Ureter (tissue), 1 donor: ENCODE measurements at places on chromosomes 7 and 10.
A peak's percentile ranks its signal among the peaks of the same experiment; 100 is the strongest.

GRCh38 chr10:128880159-128880725 is 586.8 kb upstream of the MGMT start:
- DNase-seq, result no peak

DNA sequence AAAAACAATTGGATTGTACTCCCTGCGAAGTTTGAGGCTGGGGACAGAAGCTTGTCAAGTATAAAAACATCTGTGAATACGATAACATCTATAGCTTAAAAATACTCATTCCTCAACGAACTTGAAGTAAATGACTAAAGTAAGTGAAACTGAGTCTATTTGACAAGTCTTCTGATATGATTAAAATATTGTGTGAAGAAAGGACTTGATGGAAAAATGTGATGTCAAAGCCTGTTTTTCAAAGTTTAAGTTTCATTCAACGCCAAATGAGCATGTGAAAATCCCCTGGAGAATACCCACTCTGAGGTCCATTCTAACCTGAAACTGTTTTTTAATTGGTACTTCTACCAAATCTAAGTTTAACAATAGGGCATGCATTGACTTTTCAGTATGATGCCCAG is 122.3 kb upstream of the MDFIC start:
- DNase-seq, result no peak

DNA sequence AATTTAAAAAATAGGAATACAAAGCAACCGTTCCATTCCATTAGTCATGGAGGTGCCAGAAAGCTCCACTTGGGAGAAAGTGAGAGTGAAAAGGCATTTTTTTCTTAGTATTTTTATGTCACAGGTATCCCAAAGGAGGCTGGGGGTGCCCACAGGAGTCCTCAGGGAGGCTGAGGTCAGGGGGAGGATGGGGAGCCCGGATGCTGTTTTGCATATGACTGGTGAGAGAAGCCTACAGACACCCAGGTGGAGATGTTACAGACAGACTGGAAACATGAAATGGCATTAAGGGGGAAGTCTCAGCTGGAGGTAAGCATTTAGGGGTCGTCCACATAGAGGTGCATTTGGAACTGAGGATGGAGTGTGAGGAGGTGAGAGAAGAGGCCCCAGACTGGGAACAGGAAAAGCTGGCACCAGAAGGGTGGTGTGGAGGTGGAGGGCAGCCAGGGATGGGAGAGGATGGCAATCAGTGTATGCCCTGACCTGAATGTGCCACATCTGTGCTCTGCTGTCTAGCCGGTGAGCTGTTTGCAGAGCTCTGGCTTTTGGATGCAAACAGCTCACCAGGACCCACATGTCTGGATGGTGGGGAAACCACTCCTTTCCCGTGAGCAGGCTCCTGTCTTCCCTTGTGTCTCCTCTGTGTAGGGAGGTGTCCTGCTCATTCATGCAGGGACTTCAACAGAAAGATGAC is 101.1 kb downstream of the RAMP3 start:
- no peak for DNase-seq

GRCh38 chr7:3302681-3303320 is 1.7 kb downstream of the SDK1 start:
- no peak for DNase-seq

DNA sequence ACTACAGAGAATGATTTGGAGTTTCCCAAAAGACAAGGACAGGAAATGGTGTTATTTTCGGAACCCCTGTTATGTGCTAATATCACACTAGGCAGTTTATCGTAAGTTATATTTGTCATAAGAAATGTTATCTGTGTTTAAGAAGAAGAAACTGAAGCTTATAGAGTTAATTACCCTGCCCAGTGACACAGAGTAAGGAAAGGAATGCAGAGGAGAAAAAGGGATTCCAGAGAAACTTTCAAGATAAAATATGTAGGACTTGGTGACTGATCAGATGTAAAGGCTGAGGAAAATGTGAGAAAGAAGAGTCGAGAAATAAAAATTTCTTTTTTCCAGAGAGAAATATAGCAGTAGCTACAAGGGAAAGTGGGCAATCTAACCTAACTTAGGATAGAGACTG is 63.5 kb upstream of the ZNF746 start:
- no peak for DNase-seq

DNA sequence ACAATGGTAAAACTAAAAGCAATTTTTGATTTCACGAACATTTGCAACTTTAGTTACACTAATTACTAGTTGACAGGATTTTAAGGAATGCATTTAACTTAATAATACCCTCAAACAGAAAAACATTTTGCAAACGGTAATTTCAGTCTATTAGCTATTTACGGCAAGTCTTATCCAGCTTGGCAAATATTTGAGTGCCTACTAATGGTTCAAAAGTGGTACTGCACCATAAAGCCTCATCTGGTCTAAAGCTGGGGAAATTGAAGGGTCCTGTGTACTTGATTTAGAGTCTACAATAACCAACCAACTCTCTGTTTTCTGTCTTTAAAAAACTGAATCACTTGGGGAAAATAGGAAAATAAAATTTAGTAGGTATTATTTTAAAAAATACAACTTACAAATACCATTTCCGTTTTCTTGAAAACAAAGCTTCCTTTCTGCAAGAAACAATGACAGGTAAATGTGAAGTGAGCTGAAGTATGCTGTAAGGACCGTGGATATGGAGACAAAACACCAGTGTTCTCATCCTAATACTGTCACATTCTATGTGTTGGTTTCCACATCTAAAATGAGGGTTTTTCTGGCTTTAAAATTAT is 142.3 kb downstream of the VPS50 start:
- no peak for DNase-seq

GRCh38 chr7:132866551-132866950 is 215.3 kb downstream of the CHCHD3 start:
- no peak for DNase-seq

- no peak for DNase-seq
Observed at GRCh38 chr7:41872966-41873365, 170.1 kb upstream of the INHBA start.

- DNase-seq, result no peak
Observed at GRCh38 chr7:90536449-90536848, 59.7 kb upstream of the CDK14 start.

DNA sequence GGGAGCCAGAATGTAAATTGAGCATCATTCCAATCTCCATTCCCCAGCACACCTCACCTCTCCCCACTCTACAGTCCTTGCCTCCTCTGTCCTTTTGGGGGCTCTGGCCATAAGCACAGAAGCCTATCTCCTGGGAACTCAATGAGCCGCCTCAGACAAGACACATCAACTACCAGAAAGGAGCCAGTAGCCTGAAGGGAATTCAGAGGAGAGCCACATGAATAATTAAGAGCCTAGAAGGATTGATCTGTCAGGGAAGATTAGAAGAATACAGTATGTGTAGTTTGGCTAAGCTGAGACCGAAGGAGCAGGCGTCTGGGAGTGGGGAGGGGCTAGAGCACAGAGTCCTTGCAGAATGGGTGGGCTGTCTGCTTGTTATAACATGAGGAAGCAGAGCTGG is 31.2 kb downstream of the FRMD4A start:
- no peak for DNase-seq

- DNase-seq, result no peak
Observed at GRCh38 chr7:7630626-7631329, 9.8 kb upstream of the UMAD1 start.

GRCh38 chr7:155509725-155510551 is 36.4 kb downstream of the CNPY1 start:
- no peak for DNase-seq

- DNase-seq, result no peak
Observed at GRCh38 chr7:98617051-98617959, at the start of gene NPTX2. Gene NPTX2, plus strand, starts transcription at chr7:98617285. Its CDS starts 177 bp downstream, at chr7:98617462.

- DNase-seq, result no peak
Observed at GRCh38 chr7:147013825-147014224, 897.2 kb downstream of the CNTNAP2 start.

DNA sequence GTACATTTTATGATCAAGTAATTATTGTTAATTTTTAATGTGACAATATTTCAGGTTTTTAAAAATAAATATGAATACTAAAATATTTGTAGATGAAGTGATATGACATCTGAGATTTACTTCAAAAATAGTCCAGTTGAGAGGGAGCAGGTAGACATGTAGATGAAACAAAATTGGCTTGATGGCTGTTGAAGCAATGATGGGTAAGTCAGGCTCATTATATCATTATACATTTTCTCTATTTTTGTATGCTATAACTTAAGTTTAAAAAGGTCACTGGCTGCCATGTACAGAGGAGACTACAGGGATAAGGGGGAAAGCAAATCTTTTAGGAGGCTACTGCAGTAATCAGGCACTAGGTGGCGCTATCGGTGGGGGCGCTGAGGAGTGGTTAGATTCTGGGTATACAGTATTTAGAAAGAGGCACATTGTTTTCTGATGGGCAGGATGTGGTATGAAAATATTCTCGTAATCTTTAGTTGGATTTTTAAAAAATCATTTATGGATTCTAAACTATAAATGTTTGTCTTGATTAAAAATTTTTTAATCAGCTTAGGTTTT is 189.8 kb upstream of the IMMP2L start:
- no peak for DNase-seq

- DNase-seq, result peak; percentile 74
Observed at GRCh38 chr7:27277628-27278027, 35.0 kb downstream of the EVX1 start.

- DNase-seq, result no peak
Observed at GRCh38 chr7:105022458-105022857, 8.5 kb downstream of the KMT2E start.

DNA sequence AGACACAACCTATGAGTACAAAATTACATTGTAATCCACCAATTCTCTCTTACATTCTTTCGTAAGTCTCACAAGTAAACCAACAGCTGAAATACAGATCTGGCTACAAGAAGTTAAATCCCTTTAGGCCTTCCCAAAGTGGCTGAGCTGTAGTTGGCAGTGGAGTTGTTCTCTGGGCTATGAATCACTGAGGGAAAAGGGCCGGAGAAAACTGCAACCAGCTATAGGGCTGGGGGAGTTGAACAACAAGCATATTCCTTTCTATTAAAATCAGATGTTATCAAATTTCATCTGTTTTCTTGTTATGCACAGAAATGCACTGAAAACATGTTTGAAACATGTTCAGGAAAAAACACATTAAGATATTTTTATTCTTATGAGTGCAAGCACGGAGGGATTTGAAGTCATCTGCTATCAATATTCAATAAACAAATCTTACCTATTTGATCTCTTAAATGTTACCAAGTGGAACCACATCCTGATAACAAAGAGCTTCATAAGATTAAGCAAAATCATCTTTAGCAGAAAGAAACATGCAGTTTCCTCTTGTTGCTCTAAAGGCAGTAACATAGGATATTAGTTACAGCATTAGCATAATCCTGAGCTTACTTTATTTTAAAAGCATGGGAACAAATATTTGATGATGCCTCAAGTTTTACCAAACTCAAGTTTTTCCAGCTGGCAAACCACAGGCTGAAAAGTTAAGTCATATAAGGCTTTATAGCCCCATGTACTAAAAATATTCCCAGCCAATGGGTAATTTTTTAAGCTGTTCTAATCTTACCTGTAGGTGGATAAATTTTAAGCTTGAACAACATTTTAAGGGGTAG is 212.7 kb downstream of the TAX1BP1 start:
- no peak for DNase-seq

- DNase-seq, result no peak
Observed at GRCh38 chr7:25246306-25246705, 18.0 kb upstream of the NPVF start.

GRCh38 chr7:28630350-28630749 is 218.0 kb downstream of the CREB5 start:
- DNase-seq, result no peak

GRCh38 chr10:43421519-43421918 is 12.5 kb upstream of the HNRNPF start:
- DNase-seq, result no peak

- no peak for DNase-seq
Observed at GRCh38 chr7:50814166-50814565, 31.5 kb upstream of the GRB10 start.

GRCh38 chr7:68823996-68824780 is 774.1 kb upstream of the AUTS2 start:
- no peak for DNase-seq

- no peak for DNase-seq
Observed at GRCh38 chr10:129373718-129374117, 93.3 kb upstream of the MGMT start.

DNA sequence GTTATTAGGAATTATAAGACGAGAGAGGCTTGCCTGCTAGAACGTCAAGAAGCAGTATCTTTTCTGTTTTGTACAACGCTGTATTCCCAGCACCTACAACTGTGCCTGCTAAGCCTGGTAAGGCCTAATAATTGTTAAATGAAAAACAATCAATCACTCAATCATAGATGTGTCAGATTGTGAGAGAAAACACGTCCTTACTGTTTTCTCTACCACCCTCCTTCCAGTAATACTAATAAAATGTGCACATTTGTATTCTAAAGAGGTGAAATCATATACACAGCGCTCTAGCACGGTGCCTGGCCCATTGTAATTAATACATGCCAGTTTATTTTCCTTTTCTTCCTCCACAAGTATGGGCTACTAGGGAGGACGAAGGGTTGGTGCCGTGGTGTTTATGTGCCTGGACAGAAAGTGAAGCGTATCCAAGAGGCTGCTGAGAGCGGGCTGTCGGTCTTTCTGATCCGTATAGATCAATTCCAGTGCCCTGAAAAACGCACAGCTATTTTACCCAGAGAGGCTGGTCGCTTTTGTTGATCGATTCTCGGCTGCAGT is 1.5 kb upstream of the AUTS2 start:
- no peak for DNase-seq

- DNase-seq, result peak; percentile 51
Observed at GRCh38 chr7:29921404-29922010, 68.1 kb downstream of the SCRN1 start.

DNA sequence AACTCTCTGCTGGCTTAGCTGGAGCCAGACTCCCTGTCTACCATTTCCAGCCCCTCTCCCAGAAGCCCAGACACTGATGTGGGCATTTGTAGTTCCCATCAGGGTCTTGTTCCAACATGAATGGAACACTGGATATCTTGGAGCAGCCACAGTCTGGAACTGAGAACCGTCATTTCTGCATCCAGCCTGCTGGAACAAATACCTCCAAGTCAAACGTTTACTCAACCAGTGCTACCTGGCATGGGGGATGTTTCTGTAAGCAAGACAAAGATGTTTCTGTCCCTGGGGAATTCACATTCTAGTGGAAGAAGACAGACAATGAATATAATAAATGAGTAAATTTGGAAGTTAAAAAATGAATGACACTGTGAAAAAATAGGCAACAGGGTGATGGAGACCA is 70.8 kb upstream of the ZNF438 start:
- no peak for DNase-seq

DNA sequence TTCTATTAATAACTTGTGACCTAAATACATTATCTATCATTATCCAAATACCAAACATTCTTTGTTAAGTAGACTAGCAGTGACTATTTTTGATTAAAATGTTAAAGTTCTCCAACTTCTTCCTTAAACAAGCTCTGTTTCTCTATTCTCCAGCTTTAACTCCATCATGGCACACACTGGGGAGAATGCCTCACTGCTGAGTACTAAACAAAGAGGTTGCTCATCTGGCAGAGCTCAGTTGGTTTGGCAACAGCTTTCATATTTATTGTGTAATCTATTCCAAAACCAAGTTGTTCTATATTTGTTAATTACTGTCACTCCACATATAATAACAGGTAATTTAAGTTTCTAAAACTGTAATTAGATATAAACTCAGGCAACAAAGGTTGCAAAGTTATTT is 89.6 kb downstream of the USP6NL start:
- DNase-seq, result no peak
